Fibroblast of mammary gland (primary cell): ENCODE measurements at places on chromosomes 4 and X.

DNA sequence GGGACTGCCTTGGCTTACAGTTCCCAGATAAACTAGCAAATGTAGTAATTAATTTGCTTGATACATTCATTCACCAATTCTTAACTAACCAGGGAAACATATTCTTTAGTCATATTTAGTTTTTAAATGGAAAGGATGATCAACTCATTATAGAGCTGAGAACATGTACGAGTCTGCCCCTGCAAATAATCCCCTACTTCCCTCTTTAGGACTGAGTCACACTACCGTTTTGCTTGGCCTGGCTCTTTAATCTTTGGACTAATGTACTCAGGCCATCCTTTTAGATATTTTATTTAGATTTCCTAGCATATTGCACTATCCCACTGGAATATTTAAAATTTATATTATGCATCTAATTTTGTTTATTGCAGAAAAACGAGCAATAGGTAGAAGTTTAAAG is 105.5 kb upstream of the LCORL start:
- DNase-seq, result no peak

GRCh38 chr4:26826721-26827120 is 33.9 kb upstream of the STIM2 start:
- no peak for DNase-seq

GRCh38 chr4:111602848-111603247 is 542.4 kb upstream of the FAM241A start:
- peak; percentile 47 for DNase-seq

- DNase-seq, result peak; percentile 57
Measured at GRCh38 chr4:105158837-105159236, 12.2 kb downstream of the TET2 start.
